Pulmonary artery endothelial cell (primary cell): ENCODE measurements at places on chromosomes 11 and 22. TPM values are rescaled to one million over a fixed set of nuclear protein-coding genes. Genes with fewer than 3 reads are reported as not detected.

The PTDSS2 gene
- 32.1 and 39.7 TPM in 2 replicates for total RNA-seq

The OTOG gene
- not detected in 2 replicates for total RNA-seq

DNA sequence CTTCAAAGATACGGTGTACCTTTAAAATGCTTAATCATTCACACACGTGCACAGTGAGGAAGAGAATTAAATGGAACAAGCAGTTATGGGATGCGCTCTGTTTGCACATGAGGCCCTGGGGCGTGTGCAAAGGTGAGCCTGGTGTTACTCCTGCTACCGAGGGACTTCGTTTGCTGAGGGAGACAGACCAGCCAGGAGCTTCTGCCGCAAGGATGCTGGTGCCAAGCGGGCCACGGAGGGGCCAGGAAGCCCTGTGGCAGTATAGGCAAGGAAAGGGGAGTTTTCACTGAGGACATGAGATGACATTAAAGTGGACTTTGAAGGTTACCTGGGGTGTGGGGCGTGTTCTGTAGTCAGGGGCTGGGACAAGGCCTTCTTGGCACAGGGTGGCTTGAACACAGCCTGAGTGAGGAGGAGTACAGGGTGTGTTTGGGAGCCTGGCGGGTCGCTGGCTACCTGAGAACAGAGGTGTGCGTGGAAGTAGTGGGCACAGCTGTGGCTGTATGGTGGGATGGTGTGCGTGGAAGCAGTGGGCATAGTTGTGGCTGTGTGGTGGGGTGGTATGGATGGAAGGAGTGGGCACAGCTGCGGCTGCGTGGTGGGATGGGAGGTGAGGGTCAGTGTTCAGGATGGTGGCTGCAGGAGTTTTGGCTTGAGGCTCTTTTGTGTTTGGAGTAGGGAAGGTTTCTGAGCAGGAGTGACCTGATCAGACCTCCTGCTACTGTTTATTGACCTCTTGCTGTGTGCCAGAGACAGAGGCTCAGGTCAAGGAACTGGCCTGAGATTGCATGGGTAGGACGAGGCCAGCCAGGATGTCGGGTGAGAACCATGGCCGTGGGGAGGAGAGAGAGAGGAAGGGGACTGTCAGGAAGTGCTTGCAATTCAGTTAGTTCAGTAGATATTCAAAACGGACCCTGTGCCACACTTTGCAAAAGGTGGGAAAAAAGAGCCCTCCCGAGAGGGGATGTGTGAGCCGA is 13.7 kb downstream of the TBC1D22A start:
- no peak for DNase-seq

DNA sequence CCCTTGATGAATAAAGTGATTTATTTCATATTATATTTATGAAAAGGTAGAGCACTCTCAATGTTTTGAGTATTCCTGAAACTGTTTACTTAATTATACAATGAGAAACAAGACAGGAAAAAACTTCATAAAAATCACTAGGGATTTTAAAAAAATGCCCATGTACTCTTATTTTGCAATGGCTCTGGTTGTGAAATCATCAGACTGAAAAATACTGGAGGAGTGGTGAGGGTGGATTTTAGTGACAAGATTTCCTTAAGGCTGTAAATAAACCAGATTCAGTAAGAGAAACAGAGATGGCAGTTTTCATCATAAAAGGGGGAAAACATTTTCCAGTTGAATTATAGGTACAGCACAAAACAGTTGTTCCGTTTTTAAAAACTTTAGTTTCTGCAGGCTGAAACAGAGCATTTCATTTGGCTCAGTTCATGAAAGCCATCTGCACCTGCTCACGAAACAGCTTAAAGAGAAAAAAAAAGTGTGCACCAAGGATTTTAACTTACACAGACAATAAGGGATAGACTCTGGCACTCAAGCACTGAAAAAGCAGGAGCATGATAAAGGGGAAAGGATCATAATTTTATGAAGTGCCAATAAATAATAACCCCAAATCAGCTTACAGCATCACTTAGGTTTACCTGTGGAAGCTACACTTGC is 100.7 kb downstream of the MAML2 start:
- DNase-seq = no peak

- DNase-seq = no peak
Observed at GRCh38 chr22:43308060-43308830, 34.9 kb downstream of the SCUBE1 start.

- no peak for DNase-seq
Observed at GRCh38 chr11:64358907-64359711, at the start of gene RPS6KA4. TSS of gene RPS6KA4 (plus strand) at chr11:64359162. CDS start at chr11:64359236, 74 bp downstream.

- no peak for DNase-seq
Observed at GRCh38 chr22:30015846-30016245, 64.4 kb upstream of the HORMAD2 start.

DNA sequence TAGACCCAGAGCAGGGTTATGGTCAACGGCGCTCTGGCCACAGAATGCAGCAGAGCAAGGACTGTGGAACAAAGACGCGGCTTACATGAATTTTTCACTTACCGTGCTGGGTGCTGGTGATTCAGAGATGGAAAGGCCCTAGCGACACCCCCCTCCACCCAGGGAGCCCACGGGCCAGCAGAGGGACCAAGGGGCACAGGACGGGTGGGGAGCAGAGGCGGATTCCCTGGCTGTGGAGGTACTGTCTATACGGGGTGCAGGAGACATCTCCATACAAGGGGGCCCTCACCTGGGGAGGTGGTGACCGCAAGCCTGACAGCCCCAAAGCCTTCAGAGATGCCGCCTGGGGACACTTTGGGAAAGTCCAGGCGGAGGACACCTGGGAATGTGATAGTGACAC is 1.1 kb upstream of the SEPTIN5 start:
- DNase-seq = no peak

DNA sequence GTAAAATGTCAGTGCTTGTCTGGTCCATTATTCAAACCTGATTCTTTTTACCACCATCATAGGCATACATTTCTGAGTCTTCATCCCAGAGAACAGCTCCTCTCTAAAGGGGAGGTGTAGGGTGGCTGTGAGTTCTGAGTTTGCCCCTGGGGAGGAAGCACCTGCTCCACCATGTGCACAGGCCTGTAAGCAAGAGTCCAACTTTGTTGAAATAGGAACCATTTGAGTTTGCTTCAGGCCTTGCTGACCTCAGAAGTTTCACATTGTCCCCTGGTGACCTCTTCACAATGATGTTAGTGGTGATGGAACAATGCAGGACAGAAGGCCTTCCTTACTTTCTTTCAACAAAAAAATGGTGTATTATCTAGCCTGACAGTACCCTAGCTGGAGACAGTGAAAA is 54.6 kb upstream of the TOP3B start:
- DNase-seq = peak; percentile 20
